BE2C (cell line): ENCODE measurements at places on chromosomes 4 and X.

DNA sequence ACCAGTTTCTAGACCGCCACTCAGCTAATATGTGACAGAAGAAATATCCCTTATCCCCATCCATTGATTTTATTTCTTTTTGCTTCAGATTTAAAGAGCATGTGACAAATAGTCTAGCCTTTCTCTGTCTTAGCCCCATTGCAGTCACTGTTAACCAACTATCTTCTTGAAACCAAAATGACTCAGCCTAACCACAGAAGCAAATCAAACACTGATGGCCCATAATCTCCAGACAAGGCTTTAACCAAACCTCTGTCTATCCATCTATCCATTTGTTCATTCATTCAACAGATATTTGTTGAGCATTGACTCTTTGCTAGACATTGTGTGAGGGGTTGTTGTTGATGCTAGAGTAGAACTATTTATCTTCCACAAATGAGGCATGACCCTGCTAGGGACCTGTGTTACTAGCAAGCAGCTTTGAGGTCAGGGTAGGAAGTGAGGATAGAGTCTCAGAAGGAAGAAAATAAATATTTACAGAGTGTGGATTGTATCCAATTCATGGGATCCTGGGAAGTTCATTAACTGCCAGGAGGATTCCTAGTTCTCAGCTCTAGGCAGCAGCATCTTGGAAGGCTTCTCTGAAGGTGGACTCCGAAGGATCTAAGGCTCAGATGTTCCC is 22.5 kb downstream of the HNRNPH2 start:
- DNase-seq = no peak

- DNase-seq = no peak
Measured at GRCh38 chr4:52106660-52107059, 55.6 kb downstream of the SPATA18 start.

DNA sequence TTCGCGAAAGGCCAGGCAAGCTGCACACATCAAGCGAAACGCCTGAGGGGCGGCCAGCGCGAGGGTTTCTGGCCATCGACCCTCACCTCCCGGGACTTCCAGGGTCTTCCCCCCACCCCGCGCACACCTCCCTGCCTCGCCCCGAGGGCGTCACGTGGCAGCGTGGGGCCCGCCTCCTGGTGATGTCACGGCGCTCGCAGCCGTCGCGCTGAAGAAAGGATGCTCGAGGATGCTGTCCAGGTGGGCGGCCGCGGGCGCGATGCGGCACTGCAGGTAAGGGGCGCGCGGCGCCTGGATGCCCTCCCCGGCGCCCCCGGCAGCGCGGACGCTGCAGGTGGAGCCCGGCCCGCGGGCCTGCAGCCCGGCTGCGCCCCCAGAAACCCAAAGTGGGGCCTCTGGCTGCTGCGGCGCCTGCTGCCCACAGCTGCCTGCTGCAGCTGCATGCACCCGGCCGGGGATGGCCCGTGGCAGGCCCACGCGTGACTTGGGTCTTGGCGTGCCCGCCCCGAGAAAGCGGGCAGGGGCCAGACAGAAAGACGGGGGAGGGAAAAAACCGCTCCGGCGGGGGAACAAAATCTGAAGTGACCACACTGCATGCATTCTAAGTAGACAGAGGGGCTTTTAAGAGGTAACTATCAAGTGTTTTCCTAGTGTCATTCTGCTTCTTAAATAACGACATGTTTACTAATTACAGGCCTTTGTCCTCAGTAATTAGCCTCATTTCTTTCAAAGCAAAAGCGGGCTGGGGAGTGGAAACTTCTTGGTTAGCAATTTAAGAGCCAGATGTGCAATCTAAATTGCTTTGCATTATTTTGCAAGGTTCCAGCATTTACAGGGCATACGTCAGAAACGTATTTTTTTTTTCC is 1.7 kb downstream of the CLCN4 start:
- peak; percentile 50 for DNase-seq

DNA sequence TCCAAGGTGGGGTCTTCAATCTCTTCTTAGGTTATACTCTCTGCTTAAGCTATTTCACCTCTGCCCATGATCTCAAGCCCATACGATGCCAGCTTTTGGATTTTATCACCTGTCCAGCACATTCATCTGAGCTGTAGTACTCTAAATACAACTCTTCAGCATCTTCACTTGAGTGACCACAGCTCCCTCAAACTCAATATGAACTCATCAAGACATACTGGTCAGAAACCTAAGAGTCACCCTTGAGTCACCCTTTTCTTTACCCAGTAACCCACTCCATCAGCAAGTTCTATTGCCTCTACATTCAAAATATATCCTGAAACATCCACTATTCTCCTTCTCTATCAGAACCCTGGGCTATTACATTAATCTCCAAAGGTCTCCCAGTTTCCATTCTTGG is 69.4 kb downstream of the DCHS2 start:
- no peak for DNase-seq

DNA sequence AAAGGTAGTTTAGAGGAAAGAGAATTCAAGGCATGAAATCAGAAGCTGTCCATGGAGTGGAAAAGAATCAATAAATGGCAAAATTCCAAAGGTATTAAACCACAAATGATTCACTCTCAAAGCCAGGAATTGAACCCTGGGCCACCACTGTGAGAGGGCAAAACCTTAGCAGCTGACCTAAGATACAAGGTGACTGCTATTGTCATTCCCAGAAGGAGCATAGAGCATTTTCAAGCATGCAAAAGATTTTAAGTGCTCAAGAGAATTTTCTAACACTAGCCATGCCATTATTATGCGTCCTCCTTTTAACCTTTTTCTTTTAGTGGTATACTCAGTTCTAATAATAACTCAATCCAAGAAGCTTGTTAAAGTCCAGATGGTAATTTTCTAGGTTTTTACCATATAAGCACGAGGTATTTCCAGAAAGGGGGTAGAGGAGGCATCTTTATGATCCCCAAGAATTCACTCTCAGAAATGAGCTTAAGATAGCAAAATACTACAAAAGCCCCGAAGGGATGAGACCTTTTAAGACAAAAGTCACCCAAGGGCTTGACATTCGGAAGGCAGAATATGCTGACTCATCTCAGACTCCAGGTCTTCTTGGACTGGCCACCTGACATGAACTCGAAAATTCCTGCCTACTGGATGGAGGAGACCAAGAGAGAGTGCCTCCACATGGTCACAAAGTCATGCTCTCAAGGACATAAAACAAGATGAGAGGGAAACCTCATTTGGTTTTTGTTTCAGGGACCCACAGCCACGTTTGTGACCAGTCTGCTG is 13.8 kb upstream of the PAGE5 start:
- DNase-seq = no peak

DNA sequence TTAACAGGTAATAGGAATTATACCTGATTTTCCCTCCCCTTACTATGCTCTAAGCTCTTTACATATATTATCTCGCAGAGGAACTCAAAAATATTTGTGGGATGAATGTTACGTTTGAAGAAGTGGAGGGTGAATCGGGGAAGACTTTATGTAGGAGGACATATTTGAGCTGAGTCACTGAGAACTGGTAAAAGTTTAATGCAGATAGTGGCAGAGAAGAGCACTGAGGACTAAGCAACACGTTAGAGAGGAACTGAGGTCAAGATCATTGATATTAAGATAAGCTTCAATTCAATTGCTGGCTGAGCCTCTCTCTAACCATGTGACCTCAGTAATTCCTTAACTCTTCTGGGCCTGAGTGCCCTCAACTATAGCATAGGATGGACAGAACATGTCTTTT is 26.4 kb upstream of the ELOVL6 start:
- DNase-seq = no peak

DNA sequence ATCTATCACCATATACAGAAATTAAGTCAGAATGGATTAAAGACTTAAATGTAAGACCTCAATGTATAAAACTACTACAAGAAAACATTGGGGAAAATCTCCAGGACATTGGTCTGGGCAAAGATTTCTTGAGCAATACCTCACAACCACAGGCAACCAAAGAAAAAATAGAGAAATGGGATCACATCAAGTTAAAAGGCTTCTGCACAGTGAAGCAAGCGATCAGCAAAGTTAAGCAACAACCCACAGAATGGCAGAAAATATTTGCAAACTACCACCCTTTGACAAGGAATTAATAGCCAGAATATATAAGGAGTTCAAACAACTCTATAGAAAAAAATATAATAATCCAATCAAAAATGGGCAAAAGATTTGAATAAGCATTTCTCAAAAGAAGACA is 236.9 kb upstream of the EMCN start:
- DNase-seq = no peak

DNA sequence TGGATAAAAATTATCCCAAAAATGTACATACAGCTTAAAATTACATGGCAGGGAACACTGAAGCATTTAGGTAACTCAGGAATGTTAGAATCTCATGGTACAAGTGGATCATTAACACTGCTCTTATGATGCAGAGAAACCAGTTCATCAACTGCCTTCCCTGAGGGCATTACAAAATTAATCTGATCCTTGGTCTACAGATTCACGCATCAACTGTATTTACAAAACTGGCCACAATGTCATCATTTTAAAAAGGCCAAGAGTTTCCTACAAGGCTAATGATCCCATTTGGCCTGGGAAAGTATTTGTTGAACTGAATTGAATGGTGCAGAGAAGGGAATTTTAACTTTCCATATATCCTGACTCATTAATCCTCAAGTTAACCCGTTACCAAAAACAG is 84.6 kb downstream of the TSPAN5 start:
- no peak for DNase-seq

- no peak for DNase-seq
Measured at GRCh38 chrX:11040996-11041395, 70.1 kb upstream of the HCCS start.

DNA sequence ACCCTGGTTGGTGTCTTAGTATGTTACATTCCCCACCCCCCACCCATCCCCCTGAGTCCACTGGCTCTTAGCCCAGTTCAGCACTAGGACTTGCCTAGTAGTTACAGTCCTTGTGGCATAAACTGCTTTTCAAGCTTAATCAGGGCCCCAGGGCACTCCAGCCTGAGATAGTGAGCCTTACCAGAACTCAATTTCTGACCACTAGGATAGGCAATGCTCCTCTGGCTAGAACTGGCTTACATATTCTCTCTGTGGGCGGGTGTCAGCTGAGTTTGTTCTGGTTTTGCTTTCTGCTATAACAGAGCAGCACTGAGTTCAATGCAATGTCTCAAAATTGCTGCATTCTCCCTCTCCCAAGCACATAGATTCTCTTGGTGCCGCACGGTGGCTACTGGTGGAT is 391.4 kb upstream of the DIPK2B start:
- DNase-seq = no peak

- DNase-seq = no peak
Measured at GRCh38 chr4:18042754-18043153, 21.2 kb upstream of the LCORL start.

- no peak for DNase-seq
Measured at GRCh38 chrX:40950546-40950945, 134.7 kb upstream of the USP9X start.

GRCh38 chrX:107713543-107714205 is 61.9 kb downstream of the TSC22D3 start:
- no peak for DNase-seq

DNA sequence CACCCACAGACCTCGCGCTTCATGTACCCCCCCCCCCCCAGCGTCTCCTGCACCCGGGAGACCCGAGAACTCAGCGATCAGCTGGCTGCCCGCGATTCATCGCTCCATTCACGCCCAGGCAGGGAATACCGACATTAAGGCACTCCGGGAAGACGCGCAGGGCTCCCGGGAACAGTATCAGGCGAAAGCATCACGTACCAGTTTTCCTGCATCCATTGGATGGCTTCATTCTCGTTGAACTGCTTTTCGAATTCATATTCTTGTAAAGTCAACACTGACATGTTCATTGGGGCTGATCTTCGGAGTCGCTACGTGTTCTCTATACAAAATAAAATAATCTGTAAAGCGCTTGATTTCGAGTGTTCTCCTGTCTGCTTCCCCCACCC is 373 bp downstream of the ELOVL6 start:
- peak; percentile 32 for DNase-seq

DNA sequence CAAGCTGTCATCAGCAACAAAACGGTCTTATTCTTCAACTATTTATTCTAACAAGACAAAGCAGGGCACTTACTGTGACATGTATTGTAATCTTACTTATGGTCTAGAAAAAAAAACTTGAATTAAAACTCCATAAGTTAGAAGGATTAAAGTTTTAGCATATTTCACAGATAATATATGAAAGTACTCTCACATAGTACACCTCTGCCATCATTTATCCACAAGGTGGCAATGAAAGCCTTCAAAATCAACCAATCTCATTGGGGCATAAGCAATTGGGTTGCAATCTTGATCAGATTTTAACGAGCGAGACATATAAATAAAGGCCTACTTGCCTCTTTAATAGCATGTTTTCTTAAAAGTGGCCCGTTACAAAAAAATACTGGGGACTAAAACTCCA is 1382.9 kb downstream of the FAM133A start:
- no peak for DNase-seq

DNA sequence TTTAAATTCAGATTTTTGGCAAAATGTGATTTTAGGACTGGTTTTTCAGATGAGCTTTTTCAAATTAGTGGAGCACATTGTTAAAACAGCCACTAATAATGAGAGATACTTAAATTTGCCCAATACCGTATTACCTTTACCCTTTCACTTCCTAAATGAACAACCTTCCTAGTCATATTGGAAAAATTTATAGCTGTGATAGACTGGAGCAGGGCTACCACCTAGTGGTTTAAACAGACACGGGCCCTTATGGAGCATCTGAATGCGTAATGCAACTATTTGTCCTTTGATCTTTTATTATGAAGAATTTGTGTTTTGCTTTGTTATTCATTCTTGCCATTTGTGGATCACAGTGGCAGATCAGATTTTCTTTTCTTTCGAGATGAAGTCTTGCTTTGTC is 72.7 kb downstream of the KDM6A start:
- no peak for DNase-seq

- peak; percentile 92 for DNase-seq
Measured at GRCh38 chr4:25233737-25234389, at the start of gene PI4K2B. TSS of gene PI4K2B (plus strand) at chr4:25234033. CDS start at chr4:25234164, 131 bp downstream.

GRCh38 chr4:7970361-7970946 is 30.8 kb upstream of the AFAP1 start:
- no peak for DNase-seq

- no peak for DNase-seq
Measured at GRCh38 chrX:88883200-88883599, 136.2 kb downstream of the CPXCR1 start.
